ENCODE measurements at places on chromosomes 12 and 14.

- DNase-seq, result no peak
Measured at GRCh38 chr12:73677520-73678291, 859.9 kb upstream of the ATXN7L3B start.

DNA sequence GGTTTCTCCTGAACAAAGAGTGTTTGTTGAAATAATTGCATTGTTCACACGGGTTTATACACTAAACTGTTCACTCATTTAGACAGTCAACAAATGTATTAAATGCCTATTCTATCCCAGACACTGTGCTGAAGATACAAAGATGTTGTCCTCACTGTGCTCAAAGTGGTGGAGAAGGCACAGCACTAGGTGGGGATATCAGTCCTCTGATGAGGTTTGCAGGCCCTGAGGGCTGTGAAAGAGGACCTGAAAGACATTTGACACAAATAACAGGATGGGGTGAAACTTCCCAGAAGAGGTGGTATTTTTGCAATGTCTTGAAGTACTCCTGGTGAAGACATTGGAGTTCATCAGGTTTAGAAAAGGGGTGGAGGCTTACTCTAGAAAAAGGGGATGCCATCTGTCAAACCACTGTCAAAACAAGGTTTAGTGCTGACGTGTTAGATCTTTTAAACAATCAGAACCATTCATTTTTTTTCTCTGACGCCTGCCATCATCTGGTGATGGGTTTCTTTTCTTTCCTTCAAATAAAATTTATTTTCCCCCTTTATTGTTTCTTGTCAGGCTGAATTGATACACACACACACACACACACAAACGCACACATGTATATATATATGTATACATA, 69.5 kb downstream of the ACSS3 start:
- peak; percentile 2 for DNase-seq

GRCh38 chr12:96343347-96343954, 56.8 kb downstream of the CDK17 start:
- no peak for DNase-seq

DNA sequence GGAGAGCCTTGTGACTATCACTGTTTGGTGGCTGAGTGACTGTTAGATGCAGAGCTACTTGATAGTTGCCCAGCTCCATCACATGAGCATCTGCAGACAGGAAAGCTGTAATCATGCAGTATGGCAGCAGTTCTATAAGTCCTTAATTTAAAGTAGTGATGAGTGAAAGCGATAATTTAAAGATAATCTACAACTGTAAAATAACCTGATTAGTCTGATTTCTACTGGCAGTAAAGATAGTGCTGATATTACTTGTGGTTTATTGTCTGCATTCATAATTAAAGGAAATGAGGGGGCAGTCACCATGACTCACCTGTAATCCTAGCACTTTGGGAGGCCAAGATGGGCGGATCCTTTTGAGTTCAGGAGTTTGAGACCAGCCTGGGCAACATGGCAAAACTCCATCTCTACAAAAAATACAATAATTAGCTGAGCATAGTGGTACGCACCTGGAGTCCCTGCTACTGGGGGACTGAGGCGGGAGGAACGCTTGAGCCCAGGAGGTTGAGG, 41.2 kb upstream of the PLEKHD1 start:
- DNase-seq, result no peak

GRCh38 chr12:118326991-118327390, 45.7 kb downstream of the TAOK3 start:
- DNase-seq, result no peak

GRCh38 chr12:2329661-2330210, 276.9 kb downstream of the CACNA1C start:
- no peak for DNase-seq

- DNase-seq, result no peak
Measured at GRCh38 chr14:32345311-32345791, 16.3 kb downstream of the AKAP6 start.

- no peak for DNase-seq
Measured at GRCh38 chr14:71267691-71268090, 360.4 kb downstream of the PCNX1 start.

- DNase-seq, result no peak
Measured at GRCh38 chr14:100022772-100023451, 42.3 kb upstream of the EVL start.

GRCh38 chr12:3086729-3087323, 9.6 kb downstream of the TSPAN9 start:
- DNase-seq, result no peak

DNA sequence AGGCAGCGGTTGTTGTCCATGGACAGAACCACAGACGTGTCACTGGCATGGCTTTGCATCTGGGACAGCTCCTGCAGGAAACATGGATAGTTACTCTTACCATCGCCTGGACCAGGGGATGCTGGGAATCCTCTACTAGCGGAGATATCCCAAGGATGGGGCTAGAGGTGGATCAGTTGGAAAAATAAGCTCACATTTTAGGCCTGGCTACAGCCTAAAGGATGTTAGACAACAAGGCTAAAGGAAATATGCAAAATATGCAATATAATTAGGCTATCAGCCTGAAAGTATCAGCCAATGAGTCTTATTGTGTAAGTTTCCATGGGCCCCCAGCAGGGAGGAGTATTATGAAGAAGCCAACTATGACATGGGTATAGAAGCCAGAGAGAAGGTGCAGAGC, 5.0 kb downstream of the KRT76 start:
- no peak for DNase-seq

- no peak for DNase-seq
Measured at GRCh38 chr14:69331206-69331605, 66.9 kb downstream of the ERH start.

DNA sequence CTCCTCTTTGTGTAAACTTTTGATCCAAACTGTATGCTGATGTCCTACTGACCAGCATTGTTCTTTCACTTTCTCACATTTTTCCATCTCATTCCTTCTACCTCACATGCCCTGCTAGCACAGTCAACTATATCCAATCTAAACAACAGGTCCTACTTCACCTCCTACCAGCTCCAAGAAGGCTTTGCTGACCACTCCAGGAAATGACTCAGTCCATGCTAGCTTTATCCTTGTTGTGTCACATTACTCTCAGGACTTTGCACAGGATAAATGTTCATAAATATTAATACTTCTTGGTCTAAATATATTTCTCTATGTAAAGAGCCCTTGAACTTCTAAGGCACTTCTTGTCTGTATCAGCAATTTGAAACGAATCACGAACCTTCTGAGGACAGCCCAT, 64.9 kb upstream of the PCED1B start:
- no peak for DNase-seq

DNA sequence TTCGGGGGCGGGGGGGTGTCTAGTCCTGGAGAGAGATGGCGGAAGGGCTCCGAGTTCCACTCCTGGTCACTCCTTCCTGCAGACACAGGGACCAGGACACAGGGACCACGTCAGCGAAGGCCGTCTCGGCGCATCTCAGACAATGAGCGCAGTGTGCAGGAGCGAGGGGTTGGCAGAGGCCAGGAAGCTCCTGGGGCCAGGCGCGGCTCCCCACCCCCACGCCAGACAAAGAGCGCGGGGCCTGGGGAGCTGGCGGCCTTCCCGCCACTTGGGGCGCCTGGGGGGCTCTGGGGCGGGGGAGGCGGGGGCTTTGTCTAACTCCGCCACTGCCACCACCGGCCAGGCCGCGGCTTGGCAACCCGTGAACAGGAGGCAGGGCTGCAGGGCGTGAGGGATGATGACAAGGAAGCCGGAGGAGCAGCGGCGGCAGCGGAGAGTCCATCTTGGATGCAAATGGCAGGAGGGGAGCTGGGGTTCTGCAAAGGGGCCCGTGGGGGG, 2.2 kb downstream of the CDK2AP1 start:
- DNase-seq, result peak; percentile 88

- DNase-seq, result no peak
Measured at GRCh38 chr12:104459368-104459909, 2.7 kb downstream of the CHST11 start.

DNA sequence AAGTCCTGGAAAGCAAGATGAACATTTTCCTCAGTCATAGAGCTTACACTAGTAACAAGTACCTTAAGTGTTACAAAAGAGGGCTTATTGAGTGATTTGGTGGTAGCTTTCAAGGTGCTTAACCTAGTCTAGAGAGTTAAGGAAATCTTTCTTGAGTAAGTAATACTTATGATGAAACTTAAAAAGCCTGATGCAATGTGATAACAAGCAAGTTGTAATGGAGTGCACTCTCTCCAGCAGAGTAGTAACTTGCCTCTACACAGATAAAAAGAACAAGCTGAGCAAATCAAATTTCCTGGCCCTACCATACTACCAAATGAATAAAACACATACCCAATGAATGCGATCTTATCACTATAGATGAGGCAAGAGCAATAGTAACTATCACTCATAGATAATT, 639.9 kb upstream of the FBXO33 start:
- no peak for DNase-seq

- no peak for DNase-seq
Measured at GRCh38 chr14:89498878-89499277, 81.8 kb upstream of the FOXN3 start.

DNA sequence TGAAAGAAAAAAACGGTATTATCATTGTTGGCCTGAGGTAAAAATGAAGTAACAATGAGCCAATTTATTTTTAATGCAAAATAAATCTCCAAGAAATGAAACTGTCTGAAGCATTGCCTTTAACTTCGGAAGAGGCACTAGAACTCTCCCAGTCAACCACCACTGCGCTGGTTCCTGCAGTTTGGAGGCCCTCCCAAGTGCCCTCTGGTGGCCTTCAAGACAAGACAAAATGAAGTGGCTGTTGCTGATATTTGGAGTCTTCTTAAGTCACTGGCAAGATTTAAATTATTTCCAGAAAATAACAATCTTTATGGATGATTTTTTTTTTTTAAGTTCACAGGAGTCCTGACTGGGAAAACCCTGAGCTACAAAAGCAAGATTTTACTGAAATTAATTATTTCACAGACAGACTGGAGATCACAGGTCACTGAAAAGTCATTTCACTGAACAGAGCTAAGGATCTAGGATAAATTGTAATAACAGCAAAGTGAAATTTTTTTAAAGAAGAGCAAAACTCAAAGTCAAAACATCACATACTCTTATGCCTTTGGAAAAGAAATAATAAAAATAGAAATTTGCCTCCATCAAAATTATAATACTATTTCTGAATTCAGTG, 58.2 kb downstream of the DICER1 start:
- DNase-seq, result peak; percentile 42

- DNase-seq, result no peak
Measured at GRCh38 chr14:43792980-43793379, 714.1 kb downstream of the FSCB start.

GRCh38 chr14:71248194-71248593, 340.9 kb downstream of the PCNX1 start:
- DNase-seq, result no peak

- DNase-seq, result no peak
Measured at GRCh38 chr12:49557187-49557916, 10.6 kb downstream of the MCRS1 start.

DNA sequence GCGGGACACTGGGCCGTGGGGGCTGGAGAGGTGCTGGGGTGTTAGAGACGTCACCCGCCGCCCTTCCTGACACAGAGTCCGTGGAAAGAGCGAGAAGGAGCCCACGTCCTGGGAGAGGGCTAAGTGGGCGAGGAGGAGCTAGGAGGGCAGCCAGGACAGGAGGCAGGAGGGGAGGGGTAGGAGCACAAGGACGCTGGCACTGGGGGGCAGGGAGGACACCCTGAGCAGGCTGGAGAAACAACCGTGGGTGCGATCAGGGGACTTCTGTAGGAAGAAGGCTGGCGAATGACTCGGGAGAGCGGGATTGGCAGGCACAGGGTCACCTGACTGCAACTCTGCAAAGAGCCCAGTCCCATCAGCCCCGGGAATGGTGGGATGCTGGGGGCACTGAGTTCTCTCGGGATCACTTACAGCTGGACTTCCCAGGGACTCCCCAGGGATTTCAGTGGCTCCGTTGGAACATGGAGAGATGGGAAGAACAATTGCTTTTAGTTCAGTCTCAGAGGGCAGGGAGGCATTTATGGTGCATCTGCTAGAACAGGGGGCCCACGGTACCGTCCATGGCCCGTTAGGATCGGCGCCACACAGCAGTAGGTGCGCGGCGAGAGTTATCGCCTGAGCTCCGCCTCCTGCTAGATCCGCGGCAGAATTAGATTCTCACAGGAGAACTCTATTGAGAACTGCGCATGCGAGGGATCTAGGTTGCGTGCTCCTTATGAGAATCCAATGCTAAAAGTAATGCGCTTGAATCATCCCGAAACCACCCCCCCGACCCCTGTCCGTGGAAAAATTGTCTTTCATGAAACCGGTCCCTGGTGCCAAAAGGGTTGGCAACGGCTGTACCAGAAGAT, 24.3 kb downstream of the UBR7 start:
- DNase-seq, result peak; percentile 69

GRCh38 chr12:114762490-114763110, 78.6 kb upstream of the TBX3 start:
- DNase-seq, result no peak

GRCh38 chr12:124445121-124445718, 122.2 kb downstream of the NCOR2 start:
- no peak for DNase-seq

DNA sequence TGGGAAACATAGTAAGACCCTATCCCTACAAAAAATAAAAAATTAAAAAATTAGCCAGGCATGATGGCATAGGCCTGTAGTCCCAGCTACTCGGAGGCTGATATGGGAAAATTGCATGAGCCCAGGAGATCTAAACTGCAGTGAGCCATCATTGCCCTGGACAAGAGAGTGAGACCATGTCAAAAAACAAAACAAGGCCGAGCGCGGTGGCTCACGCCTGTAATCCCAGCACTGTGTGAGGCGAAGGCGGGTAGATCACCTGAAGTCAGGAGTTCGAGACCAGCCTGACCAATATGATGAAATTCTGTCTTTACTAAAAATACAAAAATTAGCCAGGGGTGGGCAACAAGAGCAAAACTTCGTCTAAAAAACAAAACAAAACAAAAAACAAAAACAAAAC, 51.6 kb downstream of the FAM186A start:
- DNase-seq, result no peak

- no peak for DNase-seq
Measured at GRCh38 chr14:102532204-102532658, 22.7 kb upstream of the ANKRD9 start.

DNA sequence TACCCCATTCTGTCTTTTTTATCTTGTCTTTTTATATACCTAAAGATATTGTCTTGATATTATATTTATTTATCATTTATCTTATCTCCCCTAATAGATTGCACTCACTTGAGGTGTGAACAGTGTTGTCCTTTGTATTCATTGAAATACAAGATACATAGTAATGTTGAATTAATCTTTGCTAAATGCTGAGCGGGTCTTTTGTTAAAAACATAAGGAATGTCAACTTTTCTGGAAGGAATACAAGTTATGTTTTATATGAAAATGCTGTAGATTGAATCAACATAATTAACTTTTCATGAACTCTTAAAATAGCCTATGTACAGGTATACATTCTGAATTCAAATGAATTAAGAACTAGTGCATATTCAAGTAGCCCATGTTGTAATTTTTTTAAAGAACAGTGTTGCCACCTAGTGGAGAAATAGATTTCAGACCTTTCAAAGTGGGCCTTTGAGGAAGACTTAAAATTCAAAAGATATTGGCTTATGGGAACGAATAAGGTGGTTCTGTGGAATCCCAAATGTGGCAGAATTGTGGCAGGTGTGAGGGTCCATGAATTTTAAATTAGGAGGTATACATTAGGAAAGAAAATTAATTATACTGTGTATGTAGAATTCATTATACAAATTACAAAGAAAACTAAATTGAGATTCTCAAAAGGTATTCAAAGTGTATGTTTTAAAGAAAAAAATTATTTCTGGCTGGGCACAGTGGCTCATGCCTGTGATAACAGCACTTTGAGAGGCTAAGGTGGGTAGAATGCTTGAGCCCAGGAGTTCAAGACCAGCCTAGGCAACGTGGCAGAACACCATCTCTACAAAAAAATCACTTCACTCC, 19.1 kb downstream of the BBOF1 start:
- DNase-seq, result peak; percentile 63

- no peak for DNase-seq
Measured at GRCh38 chr12:109731231-109731731, 17.7 kb downstream of the FAM222A start.

- DNase-seq, result peak; percentile 81
Measured at GRCh38 chr12:89064780-89065179, 287.5 kb downstream of the DUSP6 start.
